Activated T-helper 1 cell treated with anti-CD3 and anti-CD28 coated beads, Interleukin-2, amount 50 U/mL, for 16 hours (primary cell): ENCODE measurements at places on chromosomes 5 and 9.
A peak's percentile ranks its signal among the peaks of the same experiment; 100 is the strongest.

GRCh38 chr9:114678795-114679194 is 3.2 kb downstream of the TEX48 start:
- DNase-seq: no peak

DNA sequence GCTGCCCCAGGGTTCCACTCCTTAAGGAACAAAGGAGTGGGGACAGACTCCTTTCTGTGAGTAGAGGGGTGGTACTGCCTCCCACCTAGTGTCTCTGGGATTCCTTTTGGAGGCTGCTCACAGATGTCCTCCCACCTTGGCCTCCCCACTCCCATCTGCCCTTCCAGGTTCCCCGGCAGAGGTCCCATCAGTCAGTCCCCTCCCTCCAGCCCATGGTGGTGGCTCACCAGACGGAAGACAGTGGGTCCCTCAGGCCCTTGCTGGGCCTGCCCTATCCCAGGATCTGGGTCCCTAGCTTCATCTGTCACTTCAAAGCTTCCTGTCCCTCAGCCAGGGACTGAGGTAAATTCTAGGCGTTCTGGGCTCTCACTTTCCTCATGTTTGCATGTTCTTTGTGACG is 35.6 kb upstream of the NEK6 start:
- DNase-seq: no peak

DNA sequence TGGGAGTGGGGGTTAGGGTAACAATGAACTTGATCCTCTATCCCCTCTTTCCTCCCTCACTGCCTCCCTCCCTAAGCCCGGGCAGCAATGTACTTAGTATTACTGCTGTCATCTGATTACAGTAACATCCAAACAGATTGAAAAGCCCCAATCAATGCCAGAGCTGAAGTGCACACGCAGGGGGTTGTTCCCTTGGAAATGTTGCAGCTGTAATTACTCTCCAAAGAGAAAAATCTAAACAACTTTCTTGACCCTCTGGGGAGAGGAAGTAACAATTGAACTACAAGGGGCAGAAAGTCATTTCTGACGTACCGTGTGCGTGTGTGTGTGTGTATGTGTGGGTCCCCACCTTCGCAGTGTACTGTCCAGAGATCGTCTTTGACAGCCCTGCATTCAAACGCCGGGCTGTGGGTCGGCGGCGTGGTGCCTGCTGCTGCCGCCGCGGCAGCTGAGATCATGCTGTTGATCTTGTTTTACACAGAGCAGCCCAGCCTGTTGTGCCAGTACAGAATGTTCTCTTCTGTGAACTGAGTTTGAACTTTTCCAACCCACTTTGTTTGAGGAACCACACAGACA is 66.0 kb upstream of the KLF9 start:
- no peak for DNase-seq

GRCh38 chr9:136742591-136743391 is at the start of gene LCN10:
Gene LCN10 (minus strand): TSS chr9:136742940. CDS start chr9:136742903, 37 bp downstream.
- no peak for DNase-seq

DNA sequence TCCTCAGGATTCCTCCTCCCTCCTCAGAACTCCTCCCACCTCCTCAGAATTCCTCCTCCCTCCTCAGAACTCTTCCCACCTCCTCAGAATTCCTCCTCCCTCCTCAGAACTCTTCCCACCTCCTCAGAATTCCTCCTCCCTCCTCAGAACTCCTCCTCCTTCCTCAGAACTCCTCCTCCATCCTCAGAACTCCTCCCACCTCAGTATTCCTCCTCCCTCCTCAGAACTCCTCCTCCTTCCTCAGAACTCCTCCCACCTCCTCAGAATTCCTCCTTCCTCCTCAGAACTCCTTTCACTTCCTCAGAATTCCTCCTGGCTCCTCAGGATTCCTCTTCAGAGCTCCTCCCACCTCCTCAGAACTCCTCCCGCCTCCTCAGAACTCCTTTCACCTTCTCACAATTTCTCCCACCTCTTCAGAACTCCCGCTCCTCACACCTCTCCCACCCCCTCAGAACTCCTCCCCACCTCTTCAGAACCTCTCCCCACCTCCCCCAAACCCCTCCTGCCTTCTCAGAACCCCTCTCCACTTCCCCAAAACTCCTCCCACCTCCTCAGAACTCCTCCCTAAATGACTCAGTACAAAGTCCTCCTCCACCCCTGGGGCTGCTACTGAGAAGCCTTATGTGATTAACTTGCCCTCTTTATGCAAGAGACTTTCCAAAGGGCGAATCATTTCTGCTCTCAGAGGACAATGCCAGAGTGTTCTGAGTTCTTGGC is 23.2 kb downstream of the SLC46A2 start:
- DNase-seq: no peak

GRCh38 chr9:114180696-114181606 is 25.6 kb downstream of the COL27A1 start:
- DNase-seq: no peak

GRCh38 chr5:113122053-113122452 is 145.5 kb downstream of the DCP2 start:
- no peak for DNase-seq

DNA sequence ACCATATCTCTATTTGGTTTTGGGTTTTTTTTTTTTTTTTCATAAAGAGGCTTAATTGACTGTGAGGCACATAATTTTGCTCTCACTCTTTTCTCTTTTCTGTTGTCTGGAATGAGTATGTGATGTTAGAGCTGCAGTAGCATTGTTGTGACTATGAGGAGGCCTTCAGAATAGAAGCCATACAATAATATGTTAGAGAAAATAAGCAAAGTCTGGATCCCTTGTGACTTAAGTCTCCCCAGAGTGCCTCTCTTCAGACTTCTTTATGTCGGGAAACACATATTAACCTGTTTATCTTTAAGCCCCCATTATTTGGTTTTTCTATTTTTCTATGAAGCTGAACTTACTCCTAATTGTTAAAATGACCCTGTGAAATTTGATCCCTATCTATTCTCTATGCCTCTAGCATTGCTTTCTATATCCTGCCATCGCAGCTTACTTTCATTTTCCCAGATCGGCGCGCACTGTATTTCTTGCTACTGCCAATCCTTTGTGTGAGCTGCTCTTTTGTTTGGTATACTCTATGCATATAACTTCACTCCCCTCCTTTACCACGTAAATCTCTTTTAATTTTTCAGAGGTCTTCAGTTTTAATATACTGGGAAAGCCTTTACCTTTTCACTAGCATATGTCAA is 372.5 kb upstream of the KCNN2 start:
- no peak for DNase-seq

GRCh38 chr9:134363450-134363849 is 37.2 kb downstream of the RXRA start:
- DNase-seq: no peak

- DNase-seq: no peak
Observed at GRCh38 chr5:176816043-176816745, 5.8 kb downstream of the UNC5A start.

- no peak for DNase-seq
Observed at GRCh38 chr5:177027665-177028064, 5.2 kb downstream of the ZNF346 start.

DNA sequence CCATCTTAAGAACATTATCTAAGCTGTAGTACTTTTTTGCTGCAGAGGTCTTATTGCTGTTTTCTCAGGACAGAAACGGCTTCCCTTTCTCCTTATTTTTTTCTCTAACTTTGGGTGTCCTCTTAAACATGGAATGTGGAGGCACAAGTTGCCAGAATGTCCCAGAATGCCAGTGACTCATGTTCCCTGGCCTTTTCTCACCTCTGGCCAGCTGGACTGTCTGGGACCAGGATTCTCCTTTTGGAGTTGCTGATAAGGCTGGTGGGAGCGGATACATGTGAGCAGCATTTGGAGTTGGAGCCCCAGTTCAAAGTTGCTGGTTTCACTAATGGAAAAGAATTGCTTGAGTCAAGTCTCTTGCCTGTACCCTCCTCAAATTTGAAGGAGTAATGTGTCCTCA is 112.8 kb downstream of the ARHGAP26 start:
- DNase-seq: no peak

- DNase-seq: no peak
Observed at GRCh38 chr5:32707418-32707997, 3.6 kb upstream of the NPR3 start.

GRCh38 chr5:150625831-150626746 is 14.4 kb upstream of the SYNPO start:
- DNase-seq: no peak

GRCh38 chr5:172283020-172283861 is at the start of gene UBTD2:
Gene UBTD2 (minus strand): TSS chr5:172283764. CDS start chr5:172283665, 99 bp downstream.
- DNase-seq: peak; percentile 49

DNA sequence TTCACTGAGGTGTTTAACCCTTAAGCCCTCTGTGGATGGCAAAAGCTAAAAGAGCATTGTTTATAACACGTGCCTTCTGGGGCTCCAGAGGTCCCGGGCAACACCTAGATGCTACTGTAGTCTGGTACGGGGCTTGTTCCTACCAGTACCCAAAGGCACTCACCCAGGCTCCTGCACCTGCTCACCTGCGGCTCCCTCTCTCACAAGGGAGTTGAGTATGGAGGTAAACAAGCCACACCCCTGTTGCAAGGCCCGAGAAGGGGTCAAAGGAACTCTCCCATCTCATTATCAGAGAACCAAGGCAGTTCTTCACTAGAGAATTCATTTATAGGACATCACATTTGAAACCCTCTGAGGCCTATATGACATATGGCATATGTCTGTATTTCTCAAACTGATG is 53.4 kb upstream of the IL6ST start:
- DNase-seq: no peak

- DNase-seq: no peak
Observed at GRCh38 chr5:61728287-61728686, 396.2 kb downstream of the ZSWIM6 start.

DNA sequence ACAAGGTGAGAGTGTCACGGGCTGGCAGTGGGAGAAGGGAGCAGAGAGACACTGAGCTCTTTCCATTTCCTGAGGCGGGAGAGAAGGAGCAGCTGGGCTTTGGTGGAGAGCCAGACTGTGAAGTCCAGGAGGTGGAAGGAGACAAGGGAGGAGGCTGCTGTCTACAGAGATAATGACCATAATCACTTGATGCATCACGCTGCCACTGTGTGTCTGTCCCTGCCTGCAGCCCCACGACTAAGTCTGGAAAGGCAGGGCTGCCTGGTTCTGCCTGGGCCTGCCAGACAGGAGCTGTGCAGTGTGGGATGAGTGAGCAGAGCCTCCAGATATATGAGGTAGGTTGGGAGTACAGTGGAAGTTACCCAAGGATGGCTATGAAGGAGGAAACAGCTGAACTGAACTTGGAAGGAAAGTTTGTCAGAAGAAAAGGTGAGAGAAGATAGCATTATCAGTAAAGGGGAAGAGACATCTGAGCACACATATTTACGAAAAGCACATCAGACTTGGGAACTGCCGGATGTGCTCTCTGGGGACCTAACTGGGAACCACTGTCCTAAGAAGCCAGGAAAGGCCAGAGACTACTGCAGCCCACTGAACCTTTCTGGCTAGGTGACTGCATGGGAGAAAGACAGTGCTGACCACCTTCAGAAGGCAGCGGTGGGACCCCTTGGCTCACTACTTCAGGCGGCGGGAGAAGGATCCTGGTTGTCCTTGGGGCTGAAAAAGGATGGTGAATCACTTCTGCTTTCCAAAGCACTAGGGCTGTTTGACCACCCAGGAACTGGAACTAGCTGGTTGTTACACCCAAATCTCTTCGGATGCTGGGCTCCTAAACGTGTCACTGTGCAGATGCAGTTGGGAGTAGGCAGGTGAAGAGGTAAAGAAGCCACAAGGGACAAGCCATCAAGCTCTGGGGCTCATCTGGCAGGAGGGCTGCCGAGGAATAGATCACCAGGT is 12.8 kb upstream of the DDX41 start:
- DNase-seq: no peak
